ENCODE measurements at places on chromosomes 16 and 17. TPM values are rescaled to one million over a fixed set of nuclear protein-coding genes. Genes with fewer than 3 reads are reported as not detected.

DNA sequence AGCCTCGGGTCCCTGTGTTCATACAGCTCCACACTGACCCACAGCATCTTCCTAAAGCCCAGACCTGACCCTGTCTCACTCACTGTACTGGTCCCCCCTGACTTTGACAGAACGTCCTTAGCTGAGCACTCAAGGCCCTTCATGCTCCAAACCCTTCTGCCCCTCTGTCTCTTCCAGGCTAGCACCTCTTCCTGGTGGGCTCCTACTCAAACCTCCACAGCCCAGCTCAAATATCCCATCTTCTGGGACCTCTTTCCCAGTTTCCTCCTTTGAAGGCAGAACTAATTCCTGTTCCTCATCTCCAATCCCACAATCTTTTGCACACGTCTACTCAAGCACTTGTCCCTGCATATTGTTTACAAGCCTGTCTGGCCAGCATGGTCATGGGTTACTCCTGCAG lies 8.8 kb downstream of the GRIN2C start:
- DNase-seq: no peak

GRCh38 chr16:2786061-2786825 lies 1.1 kb downstream of the PRSS33 start:
- DNase-seq: no peak

DNA sequence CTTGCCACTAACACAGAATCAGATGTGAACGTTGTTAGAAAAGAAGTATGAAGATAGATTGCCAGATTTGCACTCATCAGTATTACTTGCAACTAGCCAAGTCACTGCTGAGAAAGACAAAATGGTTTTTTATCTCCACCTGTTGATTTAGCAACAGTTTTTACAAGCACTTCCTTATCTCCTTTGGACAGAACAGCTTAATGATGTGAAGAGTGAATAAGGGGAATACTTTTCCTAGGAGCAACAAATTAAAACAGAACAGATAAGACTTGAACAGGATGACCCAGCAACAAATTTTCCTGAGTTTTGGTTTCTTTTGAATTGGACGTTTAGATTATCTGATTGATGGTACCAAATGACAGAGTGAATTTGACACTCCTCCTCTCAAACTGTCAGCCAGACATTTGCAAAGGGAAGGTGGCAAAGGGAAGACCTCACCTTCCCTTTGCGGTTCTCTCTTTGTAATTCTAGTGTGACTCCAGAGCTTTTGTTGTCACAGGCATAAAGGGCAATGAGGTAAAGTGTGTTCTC lies 130.6 kb downstream of the NLK start:
- peak; percentile 29 for DNase-seq

GRCh38 chr16:81585785-81586184 lies 141.2 kb downstream of the CMIP start:
- DNase-seq: peak; percentile 48

DNA sequence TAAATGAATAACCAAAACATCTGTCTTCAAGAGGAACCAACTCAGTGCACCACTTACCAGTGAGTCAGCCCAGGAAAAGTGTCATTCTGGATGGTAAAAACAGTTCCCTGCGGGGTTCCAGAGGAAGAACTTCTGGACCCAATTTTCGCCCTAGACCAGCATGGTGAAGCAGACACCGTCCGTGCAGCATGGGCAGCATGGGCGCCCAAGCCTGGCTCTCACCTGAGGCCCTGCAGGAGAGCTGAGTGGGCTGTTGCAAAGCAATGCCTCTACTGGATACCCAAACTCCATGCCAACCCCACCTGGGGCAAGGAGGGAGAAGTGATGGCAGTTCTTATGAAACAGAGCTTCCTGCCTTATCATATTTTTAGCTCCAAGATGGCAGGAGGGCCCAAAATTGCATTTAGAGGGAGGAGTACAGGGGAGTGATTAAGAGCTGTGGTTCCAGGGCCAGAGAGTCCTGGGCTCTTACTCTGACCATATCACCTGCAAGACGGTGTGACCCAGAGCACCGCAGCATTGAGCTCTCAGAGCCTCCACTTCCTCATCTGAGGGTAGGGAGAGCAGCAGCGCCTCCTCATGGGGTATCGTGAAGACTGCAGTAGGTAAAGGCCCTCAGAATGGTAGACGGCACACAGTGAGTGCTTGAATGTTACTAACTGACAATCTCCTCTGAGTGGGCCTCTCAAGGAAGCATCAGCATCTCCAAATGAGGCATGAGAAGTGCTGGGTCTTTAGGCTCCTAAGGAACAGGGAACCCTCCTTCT lies 16.6 kb upstream of the INPP5K start:
- no peak for DNase-seq

GRCh38 chr17:74807925-74808324 lies 31.8 kb upstream of the NAT9 start:
- DNase-seq: no peak

DNA sequence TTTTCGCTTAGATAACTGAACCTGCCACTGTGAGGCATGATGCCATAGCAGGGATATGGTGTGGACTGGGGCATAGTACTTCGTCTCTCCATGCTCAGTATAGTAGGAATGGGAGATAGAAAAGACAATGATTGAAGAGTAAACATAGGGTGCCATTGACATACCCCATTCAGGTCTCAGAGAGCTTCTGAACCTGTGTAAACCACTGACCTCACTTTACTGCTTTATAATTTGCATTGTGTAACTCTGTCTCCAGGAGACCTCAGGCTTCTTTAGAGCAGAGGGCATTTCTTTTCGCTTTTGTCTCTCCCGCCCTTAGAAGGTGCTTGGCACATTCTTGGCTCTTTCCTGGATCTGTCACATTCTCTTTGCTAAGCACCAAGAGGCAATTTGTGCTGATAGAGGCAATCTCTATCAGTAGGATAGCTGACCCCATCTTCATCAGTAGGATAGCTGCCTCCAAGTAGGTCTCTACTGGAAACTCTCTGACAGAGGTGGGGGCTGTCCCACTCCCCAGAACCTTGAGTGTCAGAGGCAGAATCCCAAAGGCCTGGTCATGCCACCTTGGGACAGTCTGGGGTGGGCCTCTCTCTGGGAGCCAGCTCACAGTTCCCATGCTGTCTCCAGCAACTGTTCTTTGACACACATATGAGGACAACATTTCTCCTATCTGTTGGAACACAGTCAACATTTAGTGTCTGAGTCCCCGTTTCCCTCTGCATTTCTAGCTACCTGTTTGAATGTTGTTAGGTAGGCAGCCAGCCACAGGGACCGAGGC lies 181.9 kb downstream of the UTP18 start:
- peak; percentile 21 for DNase-seq

GRCh38 chr17:3534881-3535252 lies 22.7 kb downstream of the TRPV3 start:
- no peak for DNase-seq

- DNase-seq: no peak
Observed at GRCh38 chr16:54153240-54153934, 133.2 kb downstream of the IRX3 start.

- DNase-seq: no peak
Observed at GRCh38 chr17:62715882-62716390, 88.5 kb downstream of the MRC2 start.

GRCh38 chr17:78817123-78817522 lies 23.5 kb downstream of the USP36 start:
- no peak for DNase-seq

GRCh38 chr17:8470447-8471047 lies 34.9 kb downstream of the NDEL1 start:
- no peak for DNase-seq

- DNase-seq: no peak
Observed at GRCh38 chr16:9528511-9529079, 437.2 kb downstream of the HAPSTR1 start.

GRCh38 chr16:81778861-81779535 lies at the start of gene PLCG2:
PLCG2 (plus strand) TSS chr16:81779291; CDS start chr16:81785990, 6,699 bp downstream.
- peak; percentile 90 for DNase-seq

DNA sequence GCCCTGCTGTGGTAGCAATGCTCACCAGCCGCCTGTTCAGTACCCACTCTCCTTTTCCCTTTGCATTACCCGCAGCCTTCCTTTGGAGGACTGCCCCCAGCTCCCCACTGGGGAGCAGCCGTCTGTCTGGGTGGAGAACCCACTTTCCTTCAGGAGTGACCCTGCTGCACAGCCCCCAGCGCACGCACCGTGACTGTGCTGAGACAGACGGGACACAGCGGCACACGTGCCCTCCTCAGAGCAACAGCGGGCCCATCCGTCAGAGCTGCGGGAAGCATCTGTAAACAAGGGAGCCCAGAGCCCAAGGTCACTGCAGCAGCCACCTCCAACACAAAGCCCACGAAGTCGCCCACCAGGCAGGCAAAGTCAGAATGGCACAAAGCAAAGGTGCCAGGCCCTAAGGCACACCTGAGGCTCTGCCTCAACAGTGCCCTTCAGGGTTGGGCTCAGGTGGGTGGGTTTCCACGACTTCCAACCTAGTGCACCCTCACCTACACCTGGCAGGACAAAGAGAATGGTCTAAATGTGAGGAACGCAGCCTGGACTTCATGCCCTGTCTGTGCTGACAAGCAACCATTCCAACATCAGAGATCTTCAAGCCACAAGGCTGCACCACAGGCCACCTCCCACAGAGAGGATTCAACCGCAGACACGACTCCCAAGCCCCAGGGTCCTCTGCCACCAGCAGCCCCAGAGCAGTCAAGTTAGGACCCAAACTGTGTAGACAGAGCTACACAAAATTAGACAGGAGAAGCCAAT lies 9.9 kb downstream of the AXIN1 start:
- no peak for DNase-seq

- DNase-seq: peak; percentile 7
Observed at GRCh38 chr17:54771409-54771915, 129.2 kb upstream of the TOM1L1 start.

- DNase-seq: peak; percentile 57
Observed at GRCh38 chr17:74240618-74241205, 27.3 kb downstream of the TTYH2 start.

GRCh38 chr16:76193906-76194615 lies 83.1 kb upstream of the CNTNAP4 start:
- DNase-seq: peak; percentile 28

DNA sequence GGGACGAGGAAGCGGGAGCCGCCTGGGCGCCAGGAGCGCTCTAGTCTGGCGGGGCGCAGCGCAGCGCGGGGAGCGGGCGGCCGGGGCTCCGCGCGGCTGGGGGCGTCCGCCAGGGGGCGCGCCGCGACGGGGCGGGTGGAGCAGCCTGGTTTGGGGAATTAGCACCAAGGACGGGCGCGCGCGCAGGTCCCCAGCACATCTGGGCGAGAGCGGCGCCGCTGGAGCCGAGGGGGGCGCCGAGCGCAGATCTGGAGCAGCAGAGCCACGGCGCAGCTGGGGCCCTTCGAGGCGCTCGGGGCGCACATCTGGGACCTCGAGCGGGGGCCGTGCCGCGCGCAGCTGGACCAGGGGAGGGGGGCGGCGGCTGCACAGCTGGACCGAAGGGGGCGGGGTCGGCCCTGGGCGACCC lies at the start of gene NXPH3:
Gene NXPH3 (plus strand): TSS at position 193 of the 409 bp plus-strand sequence. CDS start 349 bp downstream, outside the sequence.
- DNase-seq: peak; percentile 82

GRCh38 chr17:77839698-77840512 lies 118.6 kb upstream of the TNRC6C start:
- peak; percentile 60 for DNase-seq

GRCh38 chr16:3595110-3595486 lies 16.3 kb downstream of the SLX4 start:
- DNase-seq: no peak

- DNase-seq: no peak
Observed at GRCh38 chr17:59154721-59155438, at the start of gene SKA2. SKA2 (minus strand) TSS chr17:59155186; CDS start chr17:59155163, 23 bp downstream.

- DNase-seq: no peak
Observed at GRCh38 chr16:68499006-68499405, 40.1 kb upstream of the ZFP90 start.

DNA sequence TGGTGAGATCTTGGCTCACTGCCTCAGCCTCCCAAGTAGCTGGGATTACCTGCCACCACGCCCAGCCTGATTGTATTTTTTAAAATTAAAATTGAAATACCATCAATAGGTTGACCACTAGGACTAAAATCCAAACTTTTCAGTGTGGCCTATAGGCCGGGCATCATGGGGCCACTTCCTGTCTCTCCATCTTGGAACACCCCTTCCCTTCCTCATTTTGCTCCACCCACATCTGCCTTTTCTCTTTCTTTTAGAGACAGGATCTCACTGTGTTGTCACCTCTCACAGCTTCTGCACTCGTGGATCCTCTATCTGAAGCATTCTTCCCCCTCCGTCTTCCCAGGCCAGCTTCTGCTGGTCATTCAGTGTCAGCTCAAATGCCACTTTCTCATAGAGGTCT lies 57.0 kb downstream of the BMERB1 start:
- no peak for DNase-seq

DNA sequence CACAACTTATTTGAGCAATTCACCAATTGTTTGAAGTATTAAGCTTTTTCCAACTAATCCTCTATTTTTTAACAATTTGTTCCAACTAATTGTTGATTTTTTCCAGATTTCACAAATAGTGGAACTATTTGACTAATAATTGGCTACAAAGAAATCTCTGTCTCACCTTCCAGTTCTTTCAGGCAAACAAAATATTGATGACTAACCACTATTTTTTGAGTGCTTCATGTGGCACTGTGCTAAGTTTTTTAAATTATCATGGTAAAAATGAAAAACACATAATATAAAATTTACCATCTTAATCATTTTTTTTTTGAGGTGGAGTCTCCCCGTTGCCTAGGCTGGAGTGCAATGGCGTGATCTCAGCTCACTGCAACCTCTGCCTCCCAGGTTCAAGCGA lies 24.6 kb upstream of the GRIN2A start:
- no peak for DNase-seq

DNA sequence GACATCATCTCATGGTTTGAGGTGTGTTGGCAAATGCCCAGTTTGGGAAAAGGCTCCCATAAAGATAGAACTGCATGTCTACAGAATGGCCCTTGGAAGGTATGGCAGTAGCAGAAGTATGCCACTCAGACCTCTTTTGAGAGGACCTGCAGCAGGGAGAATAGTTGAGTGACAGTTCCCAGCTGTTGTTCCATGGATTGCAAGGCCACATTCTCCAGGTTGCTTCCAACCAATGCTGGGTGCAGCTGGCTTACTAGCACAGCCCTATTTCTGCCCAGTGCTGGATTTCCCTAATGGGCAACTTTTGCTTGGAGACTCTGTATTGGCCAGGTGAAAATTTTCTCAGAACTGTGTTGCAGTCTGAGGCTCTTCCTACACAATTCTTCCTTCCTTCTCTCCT lies 266.2 kb downstream of the UTP18 start:
- DNase-seq: no peak

DNA sequence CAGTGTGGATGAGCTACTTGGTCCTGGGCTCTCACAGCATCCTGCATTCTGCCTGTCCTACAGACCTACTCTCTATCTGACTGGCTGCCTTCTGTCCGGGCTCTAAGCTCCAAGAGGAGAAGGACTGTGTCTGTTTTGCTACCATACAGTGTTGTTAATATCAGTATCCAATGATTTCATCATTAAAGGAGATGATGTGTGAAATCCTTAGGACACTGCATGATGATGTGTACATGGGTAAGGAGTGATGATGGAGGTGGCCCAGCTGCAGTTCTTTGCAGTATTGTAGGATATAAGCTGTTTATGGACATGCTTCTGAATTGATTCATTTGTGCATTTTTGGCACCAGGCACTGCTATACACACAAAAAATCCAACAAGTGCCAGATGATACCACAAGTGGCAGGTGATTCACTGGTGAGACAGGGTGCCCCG lies 536.9 kb upstream of the CDH11 start:
- no peak for DNase-seq

- DNase-seq: peak; percentile 82
Observed at GRCh38 chr16:88533932-88534637, 36.1 kb upstream of the ZC3H18 start.

The KRT31 gene
- polyA plus RNA-seq: not detected

The NHLRC4 gene
- 1.7 TPM for polyA plus RNA-seq

The OR2C1 gene
- not detected for polyA plus RNA-seq

The NPIPB6 gene
- polyA plus RNA-seq: 0.69 TPM

The UNC13D gene
- polyA plus RNA-seq: 10.1 TPM

The CAVIN1 gene
- 96.5 TPM for polyA plus RNA-seq

The TP53TG3 gene
- not detected for polyA plus RNA-seq

The SMIM5 gene
- 6.8 TPM for polyA plus RNA-seq
